ENCODE measurements at places on chromosomes 2 and 18.

- no peak for DNase-seq
Observed at GRCh38 chr2:35184471-35184870, 1171.1 kb upstream of the CRIM1 start.

DNA sequence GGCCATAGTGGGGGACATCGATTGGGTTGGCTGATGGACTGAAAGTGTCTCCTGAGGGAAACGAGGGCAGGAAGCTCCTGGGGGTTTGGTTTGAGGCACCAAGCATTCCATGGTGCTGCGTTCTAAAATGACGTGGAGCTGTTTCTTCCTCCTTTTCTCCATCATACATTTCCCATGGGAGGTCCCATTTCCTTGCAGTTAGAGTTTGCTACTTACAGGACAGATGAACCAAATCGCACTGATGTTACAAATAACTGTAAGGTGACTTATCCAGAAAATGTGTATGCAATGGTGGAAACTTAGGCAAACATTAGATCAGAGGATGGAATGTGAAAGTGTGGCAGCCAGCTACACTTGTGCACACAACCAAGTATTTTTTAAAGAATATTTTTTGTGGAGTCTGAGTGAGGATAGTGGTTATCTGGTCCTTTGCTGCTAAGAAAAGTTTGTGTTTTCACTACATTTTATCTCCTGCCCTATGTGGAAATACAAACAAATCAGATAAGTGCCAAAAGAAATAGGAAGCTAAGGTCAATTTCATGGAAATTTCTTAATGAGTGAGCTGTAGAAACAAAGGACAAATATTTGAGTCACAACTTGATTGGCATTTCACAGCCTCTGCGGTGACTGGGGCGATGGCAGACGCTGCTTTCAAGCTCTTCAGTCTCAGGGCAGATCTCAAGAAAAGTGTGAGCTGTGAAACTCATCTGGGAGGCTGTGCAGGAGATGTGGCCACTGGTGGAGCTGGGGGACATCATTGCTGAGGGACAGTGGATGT, 256.2 kb downstream of the TSN start:
- no peak for DNase-seq

GRCh38 chr2:64000630-64001381, 18.4 kb downstream of the VPS54 start:
- no peak for DNase-seq

DNA sequence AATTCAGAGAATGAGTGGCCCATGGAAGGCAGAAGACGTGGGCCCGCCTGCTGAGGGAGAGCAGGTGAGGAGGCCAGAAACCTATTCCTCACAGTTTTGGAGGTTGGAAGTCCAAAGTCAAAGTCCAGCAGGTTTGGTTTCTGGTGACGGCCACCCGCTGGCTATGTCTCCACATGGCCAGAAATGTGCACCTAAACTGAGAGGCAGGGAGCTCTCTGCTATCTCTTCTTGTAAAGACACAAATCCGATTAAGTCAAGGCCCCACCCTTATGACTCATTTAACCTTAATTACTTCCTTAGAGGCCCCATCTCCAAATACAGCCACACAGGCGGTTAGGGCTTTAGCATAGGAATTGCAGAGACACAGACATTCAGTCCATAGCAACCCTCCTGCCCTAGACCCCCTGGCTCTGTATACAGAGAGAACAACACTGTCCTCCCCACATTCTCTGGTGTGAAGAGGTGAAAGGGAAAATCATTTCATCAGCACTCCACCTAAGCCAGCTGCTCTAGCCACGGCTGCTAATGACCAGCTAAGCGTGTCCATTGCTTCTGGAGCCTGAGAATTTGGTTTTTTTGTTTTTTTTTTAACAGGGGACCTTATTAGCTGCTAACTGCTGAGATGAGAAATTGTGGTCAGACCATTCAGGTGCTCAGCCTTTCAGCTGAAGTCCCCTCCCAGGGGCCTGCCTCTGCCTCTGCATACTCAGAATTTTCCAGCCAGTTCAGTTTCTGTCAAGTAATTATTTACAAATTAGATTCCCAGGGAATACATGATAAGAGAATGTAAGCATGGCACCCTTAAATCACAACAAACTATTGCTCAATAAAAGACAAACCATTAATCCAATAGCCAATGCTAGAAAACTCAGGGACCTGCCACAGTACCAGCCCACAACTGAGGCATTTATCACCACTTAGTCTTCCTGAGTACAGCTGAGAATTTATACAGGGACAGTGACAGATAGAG, 368.7 kb upstream of the ID2 start:
- no peak for DNase-seq

GRCh38 chr2:113977060-113977659, 87.3 kb downstream of the ACTR3 start:
- no peak for DNase-seq

DNA sequence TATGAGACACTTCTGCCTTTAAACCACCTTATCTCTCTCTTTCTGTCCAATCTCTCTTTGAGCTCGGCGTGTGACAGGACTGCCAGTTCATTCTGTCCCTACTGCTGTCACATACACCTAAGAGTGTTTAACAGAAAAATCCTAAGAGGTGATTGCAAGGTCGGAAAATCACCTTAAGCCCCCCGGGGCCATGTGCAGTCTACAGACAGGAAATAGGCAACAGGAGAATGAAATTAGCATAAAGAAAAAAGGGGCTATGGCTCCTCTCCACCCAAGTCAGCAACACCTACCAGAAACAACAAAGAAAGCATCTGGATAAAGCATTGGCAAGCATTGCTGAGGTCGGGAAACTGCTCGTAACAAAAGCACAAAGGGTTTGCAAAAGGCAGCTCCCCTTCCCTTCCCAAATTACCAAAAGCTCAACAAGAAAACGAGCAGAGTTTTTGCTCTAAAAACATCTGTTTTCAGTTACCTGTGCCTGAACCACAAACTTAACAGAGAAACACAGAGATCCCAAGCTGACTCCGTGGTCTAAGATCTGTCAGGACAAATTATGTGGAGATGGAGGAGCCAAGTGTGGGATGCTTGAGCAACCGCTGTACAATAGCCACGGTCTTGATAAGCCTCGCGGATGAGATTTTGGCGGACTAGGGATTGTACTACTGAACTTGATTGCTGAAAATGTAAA, 30.4 kb downstream of the ANKRD44 start:
- no peak for DNase-seq

DNA sequence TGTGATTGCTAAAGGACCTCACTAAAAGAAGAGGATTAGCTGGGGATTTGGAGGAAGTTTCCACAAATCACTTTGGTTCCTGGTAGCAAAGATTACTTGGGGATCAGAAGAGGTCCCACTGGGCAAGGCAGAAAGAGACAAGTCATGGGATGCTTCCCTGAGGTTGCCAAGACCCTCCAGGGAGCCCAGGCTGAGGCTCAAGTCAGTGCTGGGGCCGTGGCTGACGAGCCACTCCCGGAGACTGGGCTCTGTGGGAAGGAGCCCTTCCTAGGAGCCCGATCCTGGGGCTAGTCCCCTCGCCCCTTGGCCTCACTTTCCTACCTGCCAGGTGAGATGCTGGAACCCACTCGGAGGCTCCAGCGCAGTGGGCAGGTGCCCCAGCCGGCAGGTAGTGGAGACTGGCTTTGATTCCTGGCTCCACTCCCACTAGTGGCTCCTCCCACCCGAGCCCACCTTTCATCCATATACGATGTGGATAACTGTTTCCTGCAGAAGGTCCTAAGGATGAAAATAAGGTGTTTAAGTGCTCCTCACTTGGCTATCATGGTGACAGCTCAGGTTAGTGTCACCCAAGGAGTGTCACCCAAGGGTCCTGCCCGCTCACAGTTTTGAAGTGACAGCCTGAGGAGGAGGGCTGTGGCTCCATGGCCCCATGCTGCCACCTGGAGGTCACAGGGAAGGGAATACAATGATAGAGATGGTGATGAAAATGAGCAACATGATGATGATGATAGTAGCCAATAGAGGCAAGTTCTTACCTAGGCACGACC, 100.5 kb downstream of the CAPN13 start:
- DNase-seq = peak; percentile 31

DNA sequence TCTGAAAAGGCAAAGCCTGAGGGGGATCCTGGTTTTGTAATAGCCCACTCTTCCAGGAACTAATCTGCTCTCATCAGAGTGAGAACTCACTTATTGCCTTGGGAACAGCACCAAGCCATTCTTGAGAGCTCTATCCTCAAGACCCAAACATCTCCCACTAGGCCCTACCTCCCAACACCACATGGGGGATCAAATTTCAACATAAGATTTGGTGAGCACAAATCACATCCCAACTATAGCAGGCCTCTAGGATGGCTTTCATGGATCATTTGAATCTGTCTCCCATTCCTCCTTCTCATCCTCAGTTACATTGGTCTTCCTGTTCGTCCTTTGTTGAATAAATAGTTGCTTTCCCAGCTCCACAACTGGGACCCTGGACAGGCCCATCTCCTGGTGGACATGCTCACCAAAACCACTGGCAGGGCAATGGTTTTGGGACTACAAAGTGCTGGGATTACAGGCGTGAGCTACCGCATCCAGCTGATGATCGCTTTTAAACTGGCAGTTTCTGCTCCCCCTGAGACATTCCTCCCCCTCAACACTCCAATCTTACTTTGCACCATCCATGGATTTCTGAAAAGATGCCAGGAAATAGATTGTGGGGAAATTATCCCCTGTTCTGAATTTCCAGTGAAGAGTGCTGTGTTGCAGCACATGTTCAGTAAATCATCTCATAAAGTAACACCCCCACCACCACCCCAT, 42.6 kb downstream of the MCFD2 start:
- no peak for DNase-seq

GRCh38 chr2:169351725-169352124, 10.6 kb downstream of the LRP2 start:
- no peak for DNase-seq

DNA sequence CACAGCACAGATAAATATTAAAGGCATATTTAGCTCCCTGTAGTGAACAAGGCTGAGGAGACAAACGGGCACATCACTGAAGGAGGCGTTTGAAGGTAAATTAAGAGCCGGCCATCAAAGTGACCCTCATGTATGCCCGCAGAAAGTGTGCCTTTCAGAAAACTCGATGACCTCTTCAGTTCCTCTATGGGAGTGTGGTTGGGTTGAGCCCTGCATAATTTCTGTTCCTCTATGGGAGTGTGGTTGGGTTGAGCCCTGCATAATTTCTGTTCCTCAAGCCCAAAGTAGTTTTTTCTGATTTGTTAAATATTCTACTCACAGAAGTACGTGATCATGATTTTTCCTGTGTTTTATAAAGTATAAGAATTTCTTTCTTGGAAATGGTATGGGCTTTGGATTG, 568.5 kb downstream of the TSN start:
- DNase-seq = no peak

DNA sequence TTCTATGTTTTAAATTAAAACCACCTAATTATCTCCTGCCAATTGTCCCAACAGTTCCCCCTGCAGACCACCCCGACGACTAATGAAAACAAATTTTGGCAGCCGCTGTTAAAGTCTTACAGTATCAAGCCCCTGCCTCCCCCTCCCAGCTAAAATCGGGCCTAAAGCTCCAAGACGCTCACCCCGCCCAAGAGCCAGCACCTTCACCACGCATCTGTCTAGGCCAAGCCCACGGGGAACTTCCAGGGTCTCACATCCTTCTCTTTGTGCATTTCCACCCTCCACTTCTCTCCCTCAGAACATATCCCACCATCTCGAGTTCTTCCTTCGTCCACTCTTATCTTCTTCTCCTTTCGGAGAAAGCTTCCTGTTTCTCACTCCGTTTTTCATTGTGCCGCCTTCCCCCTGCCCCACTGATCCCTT, 445 bp downstream of the PRPF40A start:
- DNase-seq = peak; percentile 20

DNA sequence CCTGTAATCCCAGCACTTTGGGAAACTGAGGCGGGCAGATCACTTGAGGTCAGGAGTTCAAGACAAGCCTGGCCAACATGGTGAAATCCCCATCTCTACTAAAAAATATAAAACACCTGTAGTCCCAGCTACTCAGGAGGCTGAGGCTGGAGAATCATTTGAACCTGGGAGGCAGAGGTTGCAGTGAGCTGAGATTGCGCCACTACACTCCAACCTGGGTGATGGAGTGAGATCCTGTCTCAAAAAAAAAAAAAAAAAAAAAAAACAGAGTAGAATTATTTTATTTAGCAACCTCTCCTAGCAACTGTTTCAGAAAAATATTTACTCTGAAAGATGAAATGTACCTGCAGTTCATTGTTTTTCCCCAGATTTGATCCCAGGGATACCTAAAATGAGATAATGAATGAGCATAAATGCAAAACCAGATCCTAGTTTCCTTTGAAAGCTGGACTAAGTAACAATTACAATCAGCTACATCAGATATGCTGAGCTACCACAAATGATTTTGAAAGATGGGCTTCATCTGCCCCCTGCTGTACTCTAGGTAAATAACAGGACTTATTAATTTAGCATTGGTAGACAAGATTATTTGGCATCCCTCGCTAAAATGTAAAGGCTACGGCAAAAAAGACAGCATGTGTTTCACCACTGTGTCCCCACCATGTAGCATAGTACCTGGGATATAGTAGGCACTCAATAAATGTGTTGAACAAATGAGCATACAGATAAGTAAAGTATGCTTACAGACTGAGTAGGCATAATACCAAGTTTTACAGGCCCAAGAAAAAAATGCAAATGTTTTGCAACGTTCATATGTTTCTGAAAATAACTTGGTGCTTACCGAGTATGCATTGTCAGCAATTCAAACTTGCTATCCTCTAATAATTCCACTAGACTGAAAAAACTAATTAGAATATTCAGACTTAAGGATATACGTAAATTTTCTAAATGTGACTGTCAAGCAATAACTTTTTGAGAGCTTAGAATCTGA, 102.5 kb downstream of the ATL2 start:
- DNase-seq = no peak

- DNase-seq = no peak
Observed at GRCh38 chr2:216545359-216545758, 46.7 kb downstream of the RPL37A start.

DNA sequence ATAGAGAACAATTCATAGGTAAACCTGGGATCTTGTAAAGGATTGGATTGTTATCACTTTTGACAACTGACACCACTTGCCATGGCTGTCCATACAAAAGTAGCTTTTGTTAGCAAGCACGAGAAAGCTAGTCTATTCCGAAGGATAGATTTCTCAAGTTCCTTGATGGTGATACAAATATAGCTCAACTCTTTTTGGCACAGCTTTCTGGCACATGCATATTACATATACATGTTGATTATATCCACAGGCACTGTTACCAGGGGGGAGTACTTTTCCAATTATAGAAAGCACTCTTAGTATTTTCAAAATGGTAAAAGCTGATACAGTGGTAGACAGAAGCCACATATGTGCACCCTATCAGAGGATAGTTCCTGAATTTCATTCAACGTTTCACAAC, 168.9 kb downstream of the UPP2 start:
- no peak for DNase-seq

DNA sequence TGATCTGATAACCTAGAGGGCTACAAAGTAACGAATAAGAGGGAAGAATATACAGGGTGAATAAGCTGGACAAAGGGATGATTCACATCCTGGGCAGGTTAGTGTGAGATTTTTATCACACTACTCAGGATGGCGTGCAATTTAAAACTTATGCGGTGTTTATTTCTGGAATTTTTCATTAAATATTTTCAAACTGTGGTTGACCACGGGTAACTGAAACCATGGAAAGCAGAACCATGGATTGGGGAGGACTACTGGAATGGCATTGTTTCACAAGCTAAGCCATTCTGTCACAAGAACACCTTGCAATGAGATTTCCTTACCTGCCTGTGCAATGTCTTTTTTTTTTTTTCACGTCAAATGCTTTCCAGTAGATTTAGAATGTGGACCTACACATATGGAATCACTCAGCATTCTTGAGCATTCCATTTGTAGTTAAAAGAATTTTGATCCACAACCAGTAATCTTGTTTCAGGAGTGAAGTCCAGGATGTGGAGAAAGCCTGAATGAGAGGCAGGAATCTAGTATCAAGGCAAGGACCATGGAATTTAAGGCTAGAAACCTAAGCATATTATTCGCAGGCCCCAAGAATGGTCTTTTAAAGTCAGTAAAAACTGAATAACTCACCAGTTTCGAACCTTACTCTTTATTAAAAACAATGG, 8.0 kb upstream of the CDK15 start:
- no peak for DNase-seq
